ENCODE measurements at places on chromosomes 13 and 19. TPM values are rescaled to one million over a fixed set of nuclear protein-coding genes. Genes with fewer than 3 reads are reported as not detected.

Gene SIGLECL1
- total RNA-seq, result not detected

Gene WDR88
- total RNA-seq, result not detected

Gene TEX26
- 0.74 TPM for total RNA-seq

Gene KLF12
- total RNA-seq, result 62.4 TPM

Gene SCEL
- 0.25 TPM for total RNA-seq

Gene RFPL4A
- not detected for total RNA-seq

Gene PTPRH
- not detected for total RNA-seq

Gene ZNF682
- 18.9 TPM for total RNA-seq

Gene TMC4
- total RNA-seq, result 0.49 TPM

Gene PIP5K1C
- 22.4 TPM for total RNA-seq

Gene PLK5
- 0.74 TPM for total RNA-seq

Gene CLEC17A
- not detected for total RNA-seq

Gene ZNF730
- 14.8 TPM for total RNA-seq

All from temporal lobe (tissue), 4 donors.